ENCODE measurements at places on chromosomes 3 and 15.

GRCh38 chr15:99076555-99077308 is 28.1 kb upstream of the SYNM start:
- no peaks in the 10 kb centered on the region for H3K4me1 ChIP-seq
- H3K36me3 ChIP-seq = no peaks in the 10 kb centered on the region
- H3K27ac ChIP-seq = peak overlapping the region; percentile 18
- peak overlapping the region; percentile 27 for H3K4me3 ChIP-seq
- peak; percentile 49 for DNase-seq

GRCh38 chr15:49458145-49458544 is 35.1 kb downstream of the FGF7 start:
- H3K27ac ChIP-seq = no peak overlapping the region
- no peak overlapping the region for H3K4me3 ChIP-seq
- H3K4me1 ChIP-seq = peaks cover 23% of the 10 kb centered on the region
- no peaks in the 10 kb centered on the region for H3K36me3 ChIP-seq
- no peak for DNase-seq
- H3K27me3 ChIP-seq = no peaks in the 10 kb centered on the region

GRCh38 chr3:41370307-41370706 is 171.0 kb downstream of the CTNNB1 start:
- no peak overlapping the region for H3K27ac ChIP-seq
- H3K27me3 ChIP-seq = no peaks in the 10 kb centered on the region
- no peak for DNase-seq
- no peaks in the 10 kb centered on the region for H3K4me1 ChIP-seq
- no peaks in the 10 kb centered on the region for H3K36me3 ChIP-seq

DNA sequence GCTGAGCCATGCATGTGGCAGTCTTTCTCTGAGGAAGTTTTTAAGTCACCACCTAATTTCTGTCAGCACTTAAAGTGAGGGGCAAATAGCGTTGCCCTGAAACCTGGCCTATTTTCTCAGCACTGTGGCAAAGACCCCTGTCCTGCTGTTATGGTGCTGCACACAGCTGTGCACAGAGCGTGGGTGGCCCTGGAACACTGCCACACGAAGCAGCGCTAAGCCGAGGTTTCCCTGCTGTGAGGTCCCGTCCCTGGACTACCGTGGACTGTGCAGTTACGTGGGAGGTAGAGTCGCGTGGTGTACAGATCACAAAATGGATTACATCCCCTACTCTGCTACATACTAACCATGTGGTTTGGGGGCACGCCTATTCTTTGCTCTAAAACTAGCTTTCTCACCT is 101.6 kb upstream of the NR2E3 start:
- H3K4me1 ChIP-seq = peaks cover 64% of the 10 kb centered on the region
- H3K27ac ChIP-seq = peak overlapping the region; percentile 56
- no peaks in the 10 kb centered on the region for H3K36me3 ChIP-seq
- no peak overlapping the region for H3K4me3 ChIP-seq
- no peaks in the 10 kb centered on the region for H3K27me3 ChIP-seq

GRCh38 chr3:171480526-171480925 is 20.3 kb upstream of the TNIK start:
- H3K27ac ChIP-seq = no peak overlapping the region
- H3K36me3 ChIP-seq = no peaks in the 10 kb centered on the region
- no peak overlapping the region for H3K4me3 ChIP-seq
- no peaks in the 10 kb centered on the region for H3K4me1 ChIP-seq
- H3K27me3 ChIP-seq = no peaks in the 10 kb centered on the region

- H3K27me3 ChIP-seq = no peaks in the 10 kb centered on the region
- H3K36me3 ChIP-seq = no peaks in the 10 kb centered on the region
- H3K4me1 ChIP-seq = no peaks in the 10 kb centered on the region
- no peak overlapping the region for H3K27ac ChIP-seq
- DNase-seq = no peak
Measured at GRCh38 chr3:103075282-103075681, 640.5 kb downstream of the ZPLD1 start.

DNA sequence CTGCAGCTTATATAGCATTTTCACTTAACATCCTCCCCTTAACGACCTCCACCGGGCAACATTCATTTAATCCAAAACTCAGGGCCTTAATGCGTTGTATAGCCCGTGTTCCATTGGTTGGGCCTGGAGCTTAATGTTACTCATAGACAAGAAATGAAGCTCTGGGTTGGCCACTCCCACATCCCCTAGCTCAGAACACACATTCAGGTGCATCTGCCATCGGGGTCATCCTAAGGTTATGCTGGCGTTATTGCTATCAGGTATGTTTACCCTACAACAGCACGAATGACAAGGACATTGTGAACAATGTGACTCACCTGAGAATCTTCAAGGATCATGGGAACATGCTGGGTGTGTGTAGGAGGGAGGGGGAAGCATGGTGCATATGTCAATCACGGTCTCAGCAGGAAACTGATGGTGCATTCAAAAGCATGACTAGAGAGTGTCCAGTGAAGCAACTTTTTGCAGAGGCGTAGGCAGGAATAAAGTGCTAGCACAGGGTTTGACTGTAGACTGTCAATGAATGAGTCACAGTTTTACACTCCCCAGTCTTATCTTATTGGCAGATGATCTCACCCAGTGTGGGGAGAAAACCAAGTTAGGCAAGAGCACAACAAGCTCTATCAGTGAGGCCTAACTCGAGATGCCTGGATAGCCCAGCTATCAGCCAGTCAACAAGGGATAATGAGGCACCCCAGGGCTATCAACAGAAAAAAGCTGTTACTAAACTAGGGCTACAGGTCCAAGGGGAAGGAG is 402.1 kb upstream of the MCTP2 start:
- no peaks in the 10 kb centered on the region for H3K36me3 ChIP-seq
- H3K4me1 ChIP-seq = no peaks in the 10 kb centered on the region
- no peaks in the 10 kb centered on the region for H3K27me3 ChIP-seq
- DNase-seq = no peak
- no peak overlapping the region for H3K27ac ChIP-seq

DNA sequence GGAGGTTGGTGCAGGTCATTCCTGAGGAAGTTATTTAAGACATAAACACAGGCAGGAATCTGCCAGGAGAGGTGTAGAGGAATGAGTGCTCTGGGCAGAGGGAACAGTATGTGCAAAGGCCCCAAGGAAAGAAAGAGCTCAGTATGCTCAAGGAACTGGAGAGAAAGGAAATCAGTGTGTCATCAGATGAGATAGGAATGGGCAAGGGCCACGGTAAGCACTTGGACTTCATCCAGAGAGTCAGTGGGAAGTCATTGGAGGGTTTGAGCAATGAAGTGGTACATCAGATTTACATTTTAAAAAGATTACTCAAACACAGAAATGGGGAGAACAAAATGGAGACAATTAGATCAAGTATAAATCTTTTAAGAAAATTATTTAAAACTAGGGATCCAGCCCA is 272.2 kb downstream of the ADAMTSL3 start:
- H3K4me3 ChIP-seq = no peak overlapping the region
- H3K36me3 ChIP-seq = peaks cover 9% of the 10 kb centered on the region
- no peak for DNase-seq
- no peaks in the 10 kb centered on the region for H3K27me3 ChIP-seq

GRCh38 chr15:22806156-22806555 is 19.7 kb downstream of the NIPA1 start:
- H3K27me3 ChIP-seq = no peaks in the 10 kb centered on the region
- no peaks in the 10 kb centered on the region for H3K36me3 ChIP-seq
- no peak for DNase-seq
- no peak overlapping the region for H3K27ac ChIP-seq
- H3K4me3 ChIP-seq = no peak overlapping the region
- no peaks in the 10 kb centered on the region for H3K4me1 ChIP-seq

DNA sequence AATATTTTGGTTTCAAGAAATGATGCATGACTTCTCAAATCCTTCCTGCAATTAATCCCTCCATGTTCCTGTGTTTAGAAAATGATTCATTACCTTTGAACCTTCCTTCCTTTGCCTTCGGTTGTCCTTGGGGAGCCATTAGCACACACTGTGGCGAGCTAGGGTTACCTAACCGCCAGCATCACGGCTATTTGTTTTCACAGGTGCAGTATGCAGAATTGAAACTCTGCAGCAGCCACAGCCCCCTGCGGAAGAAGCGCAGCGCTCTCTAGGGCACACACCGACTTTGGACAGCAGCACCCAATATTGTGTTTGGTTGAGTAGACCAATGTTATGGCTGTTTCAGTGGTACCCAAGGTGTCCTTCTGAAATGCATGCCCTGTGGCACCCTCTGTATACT is 247.4 kb downstream of the MCTP2 start:
- H3K4me3 ChIP-seq = no peak overlapping the region
- no peaks in the 10 kb centered on the region for H3K4me1 ChIP-seq
- no peaks in the 10 kb centered on the region for H3K36me3 ChIP-seq

DNA sequence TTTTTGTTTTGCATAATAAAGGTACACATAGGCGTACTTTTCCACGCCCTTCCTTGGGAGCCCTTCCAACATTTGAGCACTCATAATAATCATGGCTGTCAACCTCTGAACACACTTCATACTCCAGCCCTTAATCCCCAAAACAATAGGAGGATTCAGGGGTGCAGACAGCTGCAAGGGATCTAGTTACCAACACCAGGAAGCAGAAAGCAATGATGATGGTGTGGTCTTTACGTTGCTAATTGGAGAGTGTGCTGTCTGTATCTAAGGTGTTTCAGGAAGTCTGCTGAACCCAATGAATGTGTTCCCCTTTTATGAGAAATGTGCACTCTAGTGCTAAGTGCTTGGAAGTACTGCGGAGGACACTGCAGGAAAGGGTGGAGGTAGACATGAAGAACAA is 60.3 kb upstream of the PDZRN3 start:
- no peaks in the 10 kb centered on the region for H3K27me3 ChIP-seq
- DNase-seq = no peak
- no peaks in the 10 kb centered on the region for H3K4me1 ChIP-seq

DNA sequence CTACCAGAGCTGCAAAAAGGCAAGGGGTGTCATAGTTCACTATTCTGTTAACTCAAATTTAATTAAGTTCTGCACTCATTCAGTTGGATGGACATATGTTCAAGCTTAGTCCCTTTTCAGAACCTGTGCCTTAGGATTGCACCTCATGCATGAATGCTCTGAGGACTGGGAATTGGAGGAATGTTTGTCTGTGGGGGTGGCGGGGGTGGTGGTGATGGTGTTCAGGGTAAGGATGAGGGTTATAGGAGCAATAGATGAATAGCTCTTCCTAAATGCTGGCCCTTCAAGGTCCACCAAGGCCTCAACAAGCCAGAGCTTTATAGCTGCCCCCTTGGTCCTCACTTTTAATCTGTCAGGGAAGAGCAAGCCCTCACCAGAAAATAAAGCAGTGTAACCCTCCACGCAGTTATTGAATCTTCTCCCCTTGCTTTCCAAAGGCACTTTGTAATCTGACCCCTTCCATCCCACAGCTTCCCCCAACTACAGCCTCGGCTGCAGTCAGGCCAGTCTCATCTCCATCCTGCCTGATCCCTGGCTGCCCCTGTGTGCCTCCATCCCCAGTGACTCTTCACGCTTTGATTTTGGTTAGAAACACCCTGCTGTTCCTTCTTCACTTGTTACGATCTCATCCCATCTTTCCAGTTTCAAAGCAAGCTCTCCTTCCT is 221.6 kb upstream of the LMCD1 start:
- H3K27me3 ChIP-seq = no peaks in the 10 kb centered on the region
- H3K4me1 ChIP-seq = no peaks in the 10 kb centered on the region
- no peak overlapping the region for H3K4me3 ChIP-seq
- DNase-seq = no peak

DNA sequence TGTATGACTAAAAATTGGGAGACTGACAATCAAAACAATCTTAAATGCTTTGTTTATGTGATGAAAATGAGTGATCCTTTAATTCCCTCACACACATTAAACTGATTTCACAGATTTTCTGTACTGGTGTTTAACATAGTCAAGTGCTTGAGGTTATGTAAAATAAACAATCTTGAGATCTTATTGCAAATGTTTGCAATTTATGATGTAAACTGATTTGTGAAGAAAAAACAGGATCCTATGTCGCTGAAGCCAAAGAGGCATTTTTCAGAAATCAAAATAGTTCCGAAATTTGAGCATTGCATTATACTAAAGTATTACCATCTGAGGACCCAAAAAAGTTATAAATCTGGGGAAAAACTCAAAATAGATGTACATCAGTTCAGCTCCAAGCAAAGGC is 12.7 kb downstream of the SHOX2 start:
- peaks cover 100% of the 10 kb centered on the region for H3K27me3 ChIP-seq
- no peaks in the 10 kb centered on the region for H3K36me3 ChIP-seq
- H3K4me3 ChIP-seq = no peak overlapping the region
- H3K4me1 ChIP-seq = peaks cover 21% of the 10 kb centered on the region
- no peak overlapping the region for H3K27ac ChIP-seq
- no peak for DNase-seq

GRCh38 chr15:81216422-81216821 is 19.7 kb downstream of the IL16 start:
- no peaks in the 10 kb centered on the region for H3K4me1 ChIP-seq
- H3K4me3 ChIP-seq = no peak overlapping the region
- H3K27ac ChIP-seq = no peak overlapping the region

DNA sequence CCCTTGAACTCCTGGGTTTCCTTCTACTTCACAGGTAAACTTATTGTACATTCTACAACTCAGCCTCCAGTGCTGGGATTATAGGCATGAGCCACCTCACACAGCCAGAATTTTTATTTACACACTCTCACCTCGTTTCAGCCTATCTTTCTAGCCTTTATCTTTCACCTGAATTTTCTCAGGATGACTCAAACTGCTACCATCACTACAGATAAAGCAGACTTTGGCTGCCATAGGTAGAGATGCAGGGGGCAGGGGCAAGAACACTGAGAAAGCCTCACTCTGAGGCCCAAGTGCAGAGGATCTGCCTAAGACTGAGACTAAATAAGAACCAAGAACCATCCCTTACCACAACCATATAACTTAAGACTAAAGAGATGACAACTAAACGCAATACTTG is 59.0 kb downstream of the ETFA start:
- no peaks in the 10 kb centered on the region for H3K36me3 ChIP-seq
- no peak overlapping the region for H3K4me3 ChIP-seq
- DNase-seq = no peak
- H3K27me3 ChIP-seq = no peaks in the 10 kb centered on the region

DNA sequence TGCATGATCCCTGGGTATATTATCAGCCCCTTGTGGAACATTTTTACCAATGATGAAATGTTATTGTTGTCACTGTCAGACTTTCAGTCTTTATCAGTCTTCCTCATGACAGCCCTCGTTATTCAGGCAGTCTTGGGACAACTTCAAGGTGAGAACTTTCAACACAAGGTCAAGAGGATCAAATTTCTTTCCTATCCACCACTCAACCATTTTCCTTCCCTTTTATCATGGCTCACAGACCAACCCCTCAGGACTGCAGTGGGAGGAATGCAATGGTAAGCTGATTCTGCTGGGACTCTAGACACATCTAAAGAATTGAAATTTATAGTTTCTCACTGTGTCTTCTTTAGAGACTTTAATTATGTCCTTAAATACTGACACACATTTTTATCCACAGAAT is 107.0 kb upstream of the LSAMP start:
- DNase-seq = no peak
- H3K4me3 ChIP-seq = no peak overlapping the region
- H3K36me3 ChIP-seq = no peaks in the 10 kb centered on the region
- H3K27ac ChIP-seq = no peak overlapping the region

GRCh38 chr3:87361271-87361670 is 84.9 kb upstream of the POU1F1 start:
- H3K27me3 ChIP-seq = no peaks in the 10 kb centered on the region
- no peak overlapping the region for H3K4me3 ChIP-seq
- no peak overlapping the region for H3K27ac ChIP-seq
